ENCODE measurements at places on chromosomes 13 and 19.
A peak's percentile ranks its signal among the peaks of the same experiment; 100 is the strongest.

GRCh38 chr13:103952183-103952582 is 886.0 kb upstream of the SLC10A2 start:
- DNase-seq: no peak

GRCh38 chr13:27395007-27395510 is 29.4 kb upstream of the GTF3A start:
- DNase-seq: no peak

DNA sequence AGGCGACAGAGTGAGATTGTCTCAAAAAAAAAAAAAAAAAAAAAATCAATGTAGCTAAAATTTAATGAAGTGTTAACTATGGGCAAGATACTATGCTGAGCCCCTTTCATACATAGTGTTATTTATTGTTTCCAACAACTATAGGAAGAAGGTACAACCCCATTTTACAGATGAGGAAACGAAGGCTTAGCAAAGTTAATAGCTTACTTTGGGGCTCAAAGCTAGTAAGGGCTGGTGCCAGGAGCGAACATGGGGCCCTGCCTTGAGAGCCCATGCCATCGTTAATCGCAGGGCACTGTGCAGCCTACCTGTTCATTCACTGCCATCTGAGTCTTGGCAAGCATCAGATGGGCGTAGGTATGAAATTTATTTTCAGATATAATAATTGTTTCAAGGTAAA is 1.9 kb upstream of the FRY start:
- no peak for DNase-seq

DNA sequence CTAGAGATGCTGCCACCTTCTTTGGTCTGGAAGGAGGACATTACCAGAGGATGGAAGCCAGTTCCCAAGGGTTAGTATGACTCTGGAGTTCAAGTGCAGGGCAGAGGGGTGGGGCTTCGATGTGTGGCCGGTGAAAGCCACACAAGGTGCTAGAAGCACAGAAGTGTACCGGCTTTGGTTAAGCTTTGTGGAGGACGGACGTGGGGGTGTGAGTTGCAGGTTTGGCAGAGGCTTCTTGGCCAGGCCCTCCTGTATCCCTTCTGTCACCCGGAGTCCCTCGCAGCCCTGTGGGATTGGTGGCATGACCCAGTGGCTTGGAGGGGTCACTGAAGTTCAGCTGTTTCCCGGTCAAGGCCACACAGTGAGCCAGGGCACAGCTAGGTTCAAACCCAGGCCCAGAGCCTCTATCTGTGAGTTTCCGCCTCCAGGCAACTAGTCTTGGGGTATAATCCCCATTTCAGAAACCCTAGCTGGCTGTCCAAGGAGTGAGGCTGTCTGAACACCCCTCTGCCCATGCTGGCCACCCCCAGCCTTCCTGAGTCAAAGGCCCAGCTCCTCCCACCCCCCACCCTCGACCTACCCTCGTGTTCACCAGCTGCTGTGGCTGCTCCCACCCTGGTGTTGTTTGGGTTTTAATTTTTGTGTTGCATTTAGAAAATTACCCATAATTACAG is 4.6 kb upstream of the SSBP4 start:
- peak; percentile 45 for DNase-seq

GRCh38 chr13:24135674-24136300 is 24.7 kb upstream of the SPATA13 start:
- DNase-seq: peak; percentile 78

- no peak for DNase-seq
These were observed 498.6 kb downstream of the KCTD12 start for GRCh38 chr13:76387566-76387965.

DNA sequence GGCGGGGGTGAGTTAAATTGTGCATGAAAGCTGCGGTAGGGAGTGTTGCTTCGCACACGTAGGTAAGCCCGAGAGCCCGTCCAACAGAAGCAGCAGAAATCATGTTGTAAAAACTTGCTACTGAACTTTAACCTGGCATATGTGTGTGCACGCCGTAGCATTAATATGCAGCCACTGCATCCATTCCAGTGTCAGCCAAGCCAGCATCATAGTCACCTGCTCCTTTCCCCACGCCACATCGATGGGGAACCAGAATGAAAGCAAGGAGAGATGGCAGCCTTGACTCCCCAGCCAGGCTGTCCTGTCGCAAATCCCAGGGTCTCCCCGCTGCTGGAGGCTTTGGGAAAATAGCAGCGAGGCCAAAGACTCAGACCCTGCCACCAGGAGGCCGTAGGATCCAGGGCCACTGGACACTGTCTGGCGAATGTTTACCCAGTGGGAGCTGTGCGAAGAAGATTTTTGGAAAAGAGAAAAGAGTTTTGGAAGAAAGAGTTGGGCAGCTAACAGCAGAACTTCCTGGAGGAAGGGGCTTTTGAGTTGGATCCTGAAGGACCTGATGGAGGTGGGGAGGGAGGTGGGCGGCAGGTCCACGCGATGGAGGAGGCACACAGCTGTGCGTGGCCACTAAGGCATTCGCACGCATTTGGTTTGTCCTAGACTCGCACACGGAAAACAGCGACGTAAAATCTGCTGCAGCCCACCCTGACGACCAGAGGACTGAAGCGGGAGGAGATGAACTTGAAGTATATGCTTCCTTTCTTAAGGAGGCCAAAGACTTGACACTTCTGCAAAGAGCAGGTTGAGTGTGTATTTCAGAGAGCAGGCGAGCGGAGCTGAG is 48.7 kb upstream of the RANBP3 start:
- DNase-seq: no peak

GRCh38 chr19:49408816-49409440 is 14.3 kb downstream of the PTH2 start:
- DNase-seq: no peak

DNA sequence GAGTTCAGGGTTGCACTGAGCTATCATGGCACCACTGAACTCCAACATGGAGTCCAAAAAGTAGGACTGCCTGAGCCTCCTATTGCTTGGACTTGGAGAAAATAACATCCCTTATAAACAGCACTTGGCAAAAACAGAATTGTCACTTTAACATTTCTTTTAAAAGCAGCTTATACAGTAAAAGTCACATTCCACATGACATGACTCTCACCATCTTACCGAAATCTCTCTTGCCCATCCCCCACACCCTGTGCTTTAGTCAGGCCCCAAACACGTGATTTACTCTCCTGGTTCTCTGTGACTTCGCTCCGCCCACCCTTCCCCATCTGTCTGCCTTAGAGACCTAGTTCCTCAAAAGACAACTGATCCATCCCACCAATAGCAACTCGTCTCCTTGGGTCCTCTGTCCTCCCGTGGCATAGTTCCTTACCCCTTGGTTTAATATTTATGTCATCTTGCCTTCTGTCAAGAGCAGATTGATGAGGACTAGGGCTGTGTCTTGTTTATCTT is 4.6 kb downstream of the SAFB start:
- peak; percentile 50 for DNase-seq

DNA sequence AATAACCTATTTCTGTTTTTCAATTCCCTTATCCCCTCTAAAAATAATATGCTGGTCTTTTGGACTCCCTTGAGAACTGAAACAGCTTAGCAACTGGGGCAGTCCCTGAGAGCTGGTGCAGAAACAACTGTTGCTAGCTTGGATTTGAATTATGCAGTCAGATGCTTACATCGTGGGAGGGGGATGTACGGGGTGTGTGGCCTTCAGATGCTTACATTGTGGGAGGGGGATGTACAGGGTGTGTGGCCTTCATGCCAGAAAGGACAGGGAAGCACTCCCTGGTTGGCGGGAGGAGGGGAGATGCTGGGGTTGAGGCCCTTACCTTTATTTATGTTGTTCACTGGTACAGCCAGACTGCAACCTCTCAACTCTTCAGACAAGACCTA is 25.6 kb downstream of the LRCH1 start:
- DNase-seq: no peak

- no peak for DNase-seq
These were observed 2.3 kb upstream of the AKAP8 start for GRCh38 chr19:15381864-15382263.

DNA sequence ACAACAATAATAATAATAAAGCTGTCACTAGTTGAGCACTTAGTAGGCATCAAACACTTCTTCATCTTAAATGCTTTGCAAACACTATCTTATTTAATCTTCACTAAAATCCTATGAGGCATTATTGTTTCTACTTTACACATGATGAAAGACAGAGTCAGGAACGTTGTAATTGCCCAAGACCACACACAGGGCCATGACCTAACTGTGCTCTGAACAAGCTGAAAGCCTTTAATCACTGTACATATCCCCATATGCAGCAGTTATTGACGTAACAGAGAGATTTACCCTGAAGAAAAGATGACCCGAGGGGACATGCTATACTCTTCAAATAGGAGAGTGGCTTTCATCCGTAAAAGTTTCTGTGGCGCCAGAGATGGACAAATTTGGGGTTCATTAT is 53.0 kb downstream of the SACS start:
- DNase-seq: peak; percentile 93

DNA sequence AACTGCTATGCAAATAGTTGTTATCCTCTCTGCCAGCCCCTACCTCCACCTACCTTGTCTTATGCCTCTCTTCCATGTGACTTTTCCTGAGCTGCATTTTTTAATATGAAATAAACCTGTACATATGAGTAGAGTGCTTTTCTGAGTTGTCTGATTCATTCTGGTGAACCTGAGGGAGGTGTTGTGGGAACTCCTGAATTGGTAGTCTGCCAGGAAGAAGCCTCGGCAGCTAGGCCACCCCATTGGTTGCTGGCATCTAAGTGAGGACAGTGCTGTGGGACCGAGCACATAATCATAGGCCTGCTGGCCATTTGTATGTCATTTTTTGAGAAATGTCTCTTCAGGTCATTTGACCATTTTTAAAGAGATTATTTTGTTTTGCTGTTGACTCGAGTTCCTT is 1146.8 kb downstream of the UQCRFS1 start:
- no peak for DNase-seq

GRCh38 chr13:110650436-110650835 is 35.1 kb downstream of the NAXD start:
- DNase-seq: no peak

- peak; percentile 85 for DNase-seq
These were observed 38.1 kb downstream of the RNF17 start for GRCh38 chr13:24802074-24802473.

All from amniotic epithelial cell (primary cell).